Heart left ventricle (tissue), 16 donors: ENCODE measurements at places on chromosomes 5 and 9. TPM values are rescaled to one million over a fixed set of nuclear protein-coding genes. Genes with fewer than 3 reads are reported as not detected.

The IFNB1 gene
- not detected for total RNA-seq

The SLC26A2 gene
- total RNA-seq, result 7.6 TPM

The POLR3G gene
- 0.30 TPM for total RNA-seq

GRCh38 chr9:92538541-92538940 lies 2.8 kb upstream of the ECM2 start:
- DNase-seq, result no peak

GRCh38 chr5:172311026-172311425 lies 27.5 kb upstream of the UBTD2 start:
- no peak for DNase-seq
